ENCODE measurements at places on chromosomes 11 and 22.
A peak's percentile ranks its signal among the peaks of the same experiment; 100 is the strongest.

- no peak for DNase-seq
These were observed 6.9 kb downstream of the FXYD6 start for GRCh38 chr11:117869604-117870003.

GRCh38 chr11:84990141-84990540, 637.0 kb downstream of the DLG2 start:
- DNase-seq: no peak

GRCh38 chr11:29773656-29774264, 243.1 kb downstream of the KCNA4 start:
- DNase-seq: no peak

- peak; percentile 66 for DNase-seq
These were observed 23.6 kb downstream of the ALX4 start for GRCh38 chr11:44286268-44286880.

- no peak for DNase-seq
These were observed 6.1 kb downstream of the ZDHHC13 start for GRCh38 chr11:19122960-19123615.

DNA sequence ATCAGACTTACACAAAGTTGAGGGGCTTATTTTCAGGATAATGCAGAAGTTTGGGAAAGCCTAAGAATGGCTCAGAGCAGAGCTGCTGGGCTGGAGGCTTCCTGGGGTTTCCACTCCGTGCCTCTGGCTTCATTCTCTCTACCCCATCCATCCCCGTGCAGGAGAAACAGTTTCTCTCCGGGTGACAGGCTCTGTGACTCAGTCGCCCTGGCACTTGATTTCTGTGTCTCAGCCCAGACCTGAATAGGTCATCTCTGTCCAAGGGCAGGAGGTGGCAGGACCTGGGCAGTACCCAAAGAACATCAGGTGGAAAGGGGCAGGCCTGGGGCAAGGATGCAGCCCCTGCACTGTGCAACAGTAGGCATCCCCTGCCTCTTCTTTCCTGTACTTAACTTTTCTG, 38.4 kb upstream of the RTL6 start:
- no peak for DNase-seq

GRCh38 chr11:19199771-19200170, 2.0 kb downstream of the CSRP3 start:
- no peak for DNase-seq

All from NCI-H2081 (cell line).